Activated CD8-positive, alpha-beta memory T cell treated with anti-CD3 and anti-CD28 coated beads for 24 hours (primary cell): ENCODE measurements at places on chromosomes 5 and 9.
A peak's percentile ranks its signal among the peaks of the same experiment; 100 is the strongest.

DNA sequence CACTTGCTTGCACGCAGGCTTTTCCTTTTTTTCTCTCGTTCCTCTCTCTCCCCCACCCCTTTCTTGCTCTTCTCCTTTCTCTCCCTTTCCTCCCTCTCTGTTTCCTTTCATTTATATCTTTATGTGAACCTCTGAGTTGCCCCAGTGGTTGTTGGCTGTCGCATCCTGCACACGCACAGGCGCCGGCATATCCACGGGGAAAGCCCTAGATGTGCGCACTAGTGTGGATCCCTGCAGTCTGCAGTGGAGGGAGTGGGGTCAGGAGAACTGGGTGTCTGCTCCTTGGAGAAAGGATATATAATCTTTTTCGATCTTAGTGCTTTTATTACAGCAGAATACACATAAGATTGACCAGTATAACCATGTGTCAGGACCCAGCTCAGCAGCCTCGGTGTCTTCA lies 223.5 kb downstream of the FANCC start:
- no peak for DNase-seq

DNA sequence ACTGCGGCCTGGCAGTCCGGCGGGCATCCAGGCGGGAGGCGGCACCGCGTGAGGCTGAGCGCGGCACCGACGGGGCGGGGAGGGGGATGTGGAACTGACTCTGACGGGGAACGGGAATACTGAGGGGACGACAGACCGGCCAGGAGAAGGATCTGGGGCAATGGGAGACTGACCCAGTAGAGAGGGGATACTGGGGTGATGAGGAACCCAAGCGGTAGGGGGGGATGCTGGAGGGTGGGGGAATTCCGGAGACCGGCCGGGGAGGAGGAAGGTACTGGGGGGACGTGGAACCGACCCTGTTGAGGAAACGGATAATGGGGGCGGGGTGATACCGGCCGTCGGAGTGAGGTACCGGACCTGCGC lies 423 bp downstream of the IPPK start:
- DNase-seq: peak; percentile 77

DNA sequence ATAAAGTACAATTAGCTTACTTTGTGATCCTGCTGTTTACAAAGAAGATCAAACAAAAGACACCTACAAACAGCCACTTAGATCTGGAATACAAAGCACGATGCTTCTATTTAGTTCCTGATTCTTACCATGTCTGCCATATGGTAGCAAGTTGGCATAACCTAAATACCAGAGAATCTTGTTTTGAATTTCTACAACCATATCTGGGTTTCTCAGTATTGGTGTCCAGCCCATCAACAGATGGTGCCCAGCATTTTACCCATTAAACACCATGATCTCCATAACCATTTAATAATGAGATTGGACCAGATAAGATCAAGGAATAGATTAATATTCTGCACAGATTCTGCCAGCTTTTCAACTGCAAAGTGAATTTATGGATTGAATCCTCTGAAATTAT lies 29.8 kb downstream of the SLC24A2 start:
- DNase-seq: no peak

DNA sequence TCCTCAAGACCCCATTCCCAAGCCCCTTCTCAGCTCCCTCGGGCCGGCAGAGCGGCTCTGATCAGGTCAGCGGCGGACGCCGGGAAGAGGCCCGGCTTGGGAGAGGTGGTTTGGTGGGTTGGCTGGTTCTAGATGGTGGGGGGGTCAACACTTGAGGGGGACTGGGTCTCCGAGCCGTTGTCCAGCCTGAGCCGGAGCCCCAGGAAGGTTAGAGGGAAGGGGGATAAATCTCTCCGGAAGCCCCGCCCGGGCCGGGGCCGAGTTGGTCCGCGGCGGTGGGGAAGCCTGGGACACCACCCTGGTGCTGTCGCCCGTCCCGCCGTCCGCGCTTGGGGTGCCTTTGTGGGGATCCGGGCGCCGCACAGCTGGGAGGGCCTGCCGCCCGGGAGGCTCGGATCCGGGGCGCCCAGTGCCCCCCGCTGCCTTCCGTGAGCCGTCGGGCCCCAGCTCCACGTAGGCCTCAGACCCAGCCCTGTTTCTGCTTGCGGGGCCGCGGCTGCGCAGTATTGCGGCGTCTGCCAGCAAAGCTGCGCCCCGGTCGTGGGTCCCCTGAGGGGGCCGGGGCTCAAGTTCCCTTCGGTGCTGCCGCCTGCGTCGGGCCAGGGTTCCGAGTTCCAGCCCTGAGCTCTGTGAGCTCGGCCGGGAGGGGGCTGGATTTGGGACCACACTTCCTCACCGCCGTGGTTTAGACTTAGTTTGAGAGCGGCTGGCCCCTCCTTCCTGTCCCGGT lies 542 bp upstream of the TRIM52 start:
- DNase-seq: peak; percentile 92

DNA sequence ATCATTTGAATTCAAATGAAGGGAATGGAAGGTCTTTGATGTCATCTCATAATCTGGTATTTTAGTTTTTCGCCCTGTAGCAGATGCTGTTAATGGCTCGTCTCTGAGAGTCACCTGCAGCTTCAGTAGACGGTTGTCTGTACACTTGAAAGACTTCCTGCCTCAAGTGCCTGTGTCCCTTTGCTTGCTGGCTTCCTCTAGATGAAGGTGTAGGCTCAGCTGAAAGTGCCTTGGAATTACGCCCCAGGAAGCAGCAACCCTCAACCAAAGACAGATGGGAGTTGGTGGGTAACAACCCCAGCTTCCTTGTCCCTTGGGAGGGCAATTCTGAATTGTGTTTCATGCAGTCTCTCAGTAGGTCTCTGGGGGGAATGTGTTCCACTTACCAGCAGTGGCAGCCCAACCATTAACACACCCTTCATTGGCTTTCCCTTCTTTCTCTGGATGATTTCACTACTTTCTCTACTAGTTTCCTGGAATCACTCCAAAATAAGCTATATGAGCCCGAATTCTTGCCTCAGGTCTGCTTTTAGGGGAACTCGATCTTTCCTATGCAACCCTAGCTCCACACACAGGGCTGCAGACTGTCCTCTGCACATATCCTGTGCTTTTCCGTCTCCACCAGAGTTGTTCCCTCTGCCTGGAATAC lies 395.6 kb downstream of the DMAC1 start:
- no peak for DNase-seq

DNA sequence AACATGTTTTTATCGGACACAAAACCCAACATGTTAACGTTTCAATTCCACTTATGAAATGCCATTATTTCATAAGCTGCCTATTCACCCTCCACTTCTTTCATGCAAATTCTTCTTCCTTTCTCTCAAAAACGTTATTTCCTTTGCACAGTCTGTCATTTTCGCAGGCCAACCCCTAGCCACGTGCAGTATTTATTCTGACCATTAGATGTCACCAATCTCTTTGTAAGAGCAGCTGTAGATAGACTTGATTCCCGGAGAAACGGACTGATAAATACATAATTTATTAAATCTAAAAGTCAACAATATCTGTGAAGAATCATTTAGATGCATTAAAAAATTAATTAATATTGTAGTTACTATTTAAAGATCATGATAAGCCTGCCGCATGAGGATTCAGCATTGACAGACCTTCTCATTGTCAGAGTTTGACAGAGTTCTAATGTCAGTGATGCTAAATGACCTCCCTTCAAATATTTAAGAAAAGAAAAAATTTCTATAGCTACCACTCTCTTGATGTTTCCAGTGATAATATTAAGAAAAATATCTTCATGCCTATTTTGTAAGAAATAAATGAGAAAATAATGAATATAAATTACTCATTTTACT lies 933.6 kb downstream of the CDH12 start:
- DNase-seq: no peak

DNA sequence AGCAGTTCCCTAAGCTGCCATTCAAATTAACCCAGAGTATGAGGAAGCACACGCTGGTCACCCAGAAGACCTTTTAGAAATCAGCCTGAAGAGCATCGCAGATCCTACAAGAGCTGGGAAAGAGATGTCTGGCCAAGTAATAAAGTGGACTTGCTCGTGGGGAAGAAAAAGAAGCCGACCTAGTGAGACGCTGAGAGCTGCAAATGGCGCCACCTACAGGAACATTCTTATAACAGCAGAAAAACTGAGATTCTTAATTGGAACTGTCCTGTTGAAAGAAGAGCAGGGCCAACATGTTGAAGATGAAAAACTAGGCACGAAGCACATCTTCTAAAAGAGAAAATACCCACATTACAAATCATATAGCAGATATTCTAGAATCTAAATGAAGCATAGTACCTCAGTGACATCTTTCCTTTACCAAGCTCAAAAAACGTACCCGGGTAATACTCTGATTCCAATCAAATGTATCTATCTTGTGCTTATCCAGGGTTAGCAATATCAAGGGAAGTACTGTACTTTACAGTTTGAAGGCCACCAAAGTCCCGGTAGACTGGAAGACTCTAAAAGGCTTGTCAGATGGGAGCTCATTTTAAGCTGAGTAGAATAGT lies 3.9 kb upstream of the GNAQ start:
- DNase-seq: peak; percentile 65

GRCh38 chr5:115461093-115461492 lies 83.5 kb downstream of the FEM1C start:
- no peak for DNase-seq

DNA sequence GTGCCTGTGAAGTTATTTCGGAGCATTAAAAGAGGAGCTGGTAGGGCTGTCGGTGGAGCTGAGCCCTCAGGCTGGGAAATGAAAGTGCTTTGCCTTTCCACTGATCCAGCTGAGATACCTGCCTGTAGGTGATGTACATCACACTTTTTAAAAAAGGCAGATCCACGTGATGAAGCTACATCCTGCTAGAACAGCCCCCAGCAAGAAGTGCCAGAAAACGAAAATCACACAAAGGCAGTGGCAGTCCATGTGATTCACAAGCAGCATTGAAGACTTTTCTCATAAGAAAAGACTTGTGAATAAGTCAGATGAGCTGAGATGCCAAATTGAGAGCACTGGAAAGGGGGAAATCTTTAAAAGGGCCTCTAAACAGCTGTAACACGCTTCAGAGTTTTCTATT lies 765.1 kb downstream of the PTPRD start:
- no peak for DNase-seq

- DNase-seq: no peak
These were observed 66.0 kb upstream of the KLF9 start for GRCh38 chr9:70480405-70480980.

DNA sequence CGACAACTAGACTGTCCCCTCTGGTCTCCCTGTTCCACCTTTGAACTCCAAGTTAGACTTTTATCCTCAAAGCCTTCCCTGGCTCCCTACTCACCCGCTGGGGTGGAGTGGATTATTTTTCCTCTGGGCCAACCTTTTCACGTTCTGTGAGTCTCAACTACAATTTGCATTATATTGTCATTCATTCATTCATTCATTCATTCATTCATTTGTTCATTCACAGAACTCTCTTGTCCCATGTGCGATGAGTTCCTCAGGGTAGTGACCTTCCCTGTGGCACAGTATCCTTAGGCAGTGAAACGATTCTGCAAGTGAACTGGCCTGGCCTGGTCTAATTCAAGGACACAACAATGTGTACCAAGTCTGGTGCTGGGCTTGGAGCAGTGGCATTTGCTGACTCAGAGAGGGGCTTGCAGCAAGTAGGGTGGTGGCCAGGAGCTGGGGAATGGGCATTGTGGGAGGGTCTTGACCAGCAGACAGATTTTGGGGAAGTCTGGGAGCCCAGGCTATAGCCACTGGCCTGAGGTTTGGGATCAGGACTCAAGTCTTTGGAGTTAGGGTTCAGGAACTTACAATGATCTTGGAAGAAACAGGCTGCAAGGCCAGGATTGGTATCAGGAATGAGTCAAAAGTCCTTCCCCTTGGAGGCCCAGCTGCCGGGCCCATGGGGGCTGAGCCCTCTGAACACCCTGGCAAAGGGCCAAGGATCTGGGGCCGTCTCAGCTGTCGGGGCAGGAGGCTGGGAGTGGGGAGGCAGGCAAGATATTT lies 37.2 kb upstream of the COL15A1 start:
- DNase-seq: no peak

DNA sequence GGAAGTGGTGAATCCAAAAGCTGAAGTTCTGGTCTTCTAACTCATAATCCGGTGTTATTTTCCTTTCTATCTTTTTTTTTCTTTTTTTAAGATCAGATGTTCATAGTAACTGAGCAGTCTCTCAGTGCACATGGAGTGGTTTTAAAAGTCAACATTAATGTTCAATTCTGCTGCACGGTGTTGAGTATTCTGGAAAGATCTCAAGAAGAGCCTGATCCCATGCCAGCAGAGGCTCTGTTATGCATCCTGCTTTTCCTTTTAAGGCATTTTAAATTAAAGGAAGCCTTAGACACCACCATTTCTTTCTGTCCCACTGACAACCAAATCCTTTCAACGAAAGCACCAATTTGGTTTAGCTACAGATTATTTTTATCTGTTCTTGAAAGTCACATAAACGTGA lies 33.4 kb downstream of the SEMA5A start:
- DNase-seq: no peak

DNA sequence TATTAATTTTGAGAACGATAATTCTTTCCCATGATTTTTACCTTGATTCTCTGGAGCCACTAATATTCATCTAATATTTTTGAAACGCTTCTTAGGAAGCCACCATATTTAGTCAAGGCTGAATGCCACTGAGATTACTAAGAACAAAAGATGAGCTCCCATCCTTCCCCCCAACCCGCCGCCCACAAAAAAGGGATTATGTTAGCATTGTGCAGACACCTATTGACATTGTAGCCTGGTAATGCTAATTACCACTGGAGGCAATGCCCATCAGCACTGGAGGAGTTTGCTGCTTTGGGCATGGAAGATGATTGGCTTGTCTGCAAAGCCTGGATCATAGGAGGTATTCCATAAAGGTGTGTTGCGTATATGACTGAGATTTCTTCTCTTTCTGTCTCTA lies 739.1 kb upstream of the WWC1 start:
- no peak for DNase-seq

- no peak for DNase-seq
These were observed 135.5 kb downstream of the SPATA31D1 start for GRCh38 chr9:82124090-82124489.

- no peak for DNase-seq
These were observed 142.5 kb downstream of the SNCAIP start for GRCh38 chr5:122454541-122454940.

- DNase-seq: no peak
These were observed 70.6 kb downstream of the TENT4A start for GRCh38 chr5:6783787-6784186.

DNA sequence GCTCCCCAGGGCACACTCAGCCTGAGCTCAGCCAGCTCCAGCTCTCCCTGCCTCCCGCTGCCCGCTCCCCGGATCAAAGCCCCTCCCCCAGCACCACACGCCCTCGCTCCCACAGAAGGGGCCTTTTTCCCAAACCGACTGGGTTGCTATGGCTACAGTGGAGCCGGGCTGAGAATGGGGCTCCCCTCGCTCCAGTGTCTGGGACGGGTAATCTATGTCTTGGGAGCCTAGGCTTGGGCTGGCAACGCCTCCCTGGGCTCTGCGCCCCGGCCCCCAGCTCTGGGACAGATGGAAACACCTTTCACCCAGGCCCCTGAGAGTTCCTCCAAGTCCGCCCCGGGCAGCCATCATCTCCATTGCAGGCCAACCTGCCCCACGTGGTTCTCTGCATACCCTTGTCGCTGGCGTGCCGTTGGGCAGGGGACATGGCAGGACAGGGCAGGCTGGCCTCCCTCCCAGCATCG lies 29.6 kb downstream of the NOTCH1 start:
- DNase-seq: no peak

DNA sequence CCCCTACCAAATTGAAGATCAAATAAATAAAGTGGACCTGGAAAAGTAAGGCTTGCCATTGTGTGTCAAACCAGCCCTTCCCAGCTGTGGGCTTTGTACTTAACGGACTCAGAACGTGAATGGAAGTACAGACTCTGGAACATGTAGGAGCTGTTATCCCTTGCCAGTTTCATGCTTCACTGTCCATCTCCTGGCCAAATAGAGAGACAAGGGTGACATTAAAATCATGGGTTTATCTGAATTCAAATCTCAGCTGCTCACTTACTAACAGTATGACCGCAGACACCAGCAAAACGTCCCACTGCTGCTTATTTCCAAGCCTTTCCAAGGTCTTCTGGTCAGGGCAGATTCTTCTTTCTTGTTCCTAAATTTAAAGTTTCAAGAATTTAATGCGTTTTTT lies 52.2 kb downstream of the EXOSC2 start:
- no peak for DNase-seq
